PC-9 (cell line): ENCODE measurements at places on chromosomes 3 and 15. TPM values are rescaled to one million over a fixed set of nuclear protein-coding genes. Genes with fewer than 3 reads are reported as not detected.
A peak's percentile ranks its signal among the peaks of the same experiment; 100 is the strongest.

The PPIP5K1 gene
- total RNA-seq, result 50.9 and 62.4 TPM in 2 replicates

DNA sequence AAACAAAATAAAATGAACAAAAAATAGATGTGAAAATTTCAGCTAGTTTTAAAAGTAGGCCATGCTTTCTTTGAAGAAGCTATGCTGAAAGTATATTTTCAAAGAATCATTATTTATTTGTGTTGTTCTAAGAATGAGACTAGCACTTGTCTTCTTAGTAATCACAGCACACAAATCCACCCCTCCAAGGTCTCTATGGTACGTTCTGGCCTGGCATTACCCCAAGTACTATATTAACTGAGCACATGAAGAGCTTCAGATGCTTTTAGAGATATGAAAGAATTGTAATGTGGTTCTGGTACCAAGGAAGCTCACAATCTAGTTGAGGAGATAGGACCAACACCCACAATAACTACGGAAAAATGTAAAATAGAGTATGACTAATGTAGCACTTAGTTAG lies 416.5 kb downstream of the PLCL2 start:
- no peaks in the 10 kb centered on the region for H3K4me1 ChIP-seq
- no peaks in the 10 kb centered on the region for H3K27me3 ChIP-seq
- no peak for DNase-seq
- no peaks in the 10 kb centered on the region for H3K36me3 ChIP-seq
- H3K4me3 ChIP-seq, result no peak overlapping the region
- H3K27ac ChIP-seq, result no peak overlapping the region

DNA sequence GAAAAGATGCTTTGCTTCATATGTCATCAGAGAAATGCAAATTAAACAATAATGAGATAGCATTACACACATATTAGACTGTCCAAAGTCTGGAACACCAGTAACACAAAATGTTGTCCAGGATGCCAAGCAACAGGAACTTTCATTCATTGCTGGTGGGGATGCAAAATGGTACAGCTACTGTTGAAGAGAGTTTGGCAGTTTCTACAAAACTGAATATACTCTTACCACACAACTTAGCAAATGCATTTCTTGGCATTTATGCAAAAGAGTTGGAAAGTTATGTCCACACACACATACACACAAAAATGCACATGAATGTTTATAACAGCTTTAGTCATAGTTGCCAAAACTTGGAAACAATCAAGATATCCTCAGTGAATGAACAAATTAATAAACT lies 195.2 kb upstream of the MME start:
- H3K27me3 ChIP-seq, result no peaks in the 10 kb centered on the region
- H3K36me3 ChIP-seq, result no peaks in the 10 kb centered on the region
- no peak for DNase-seq
- H3K4me3 ChIP-seq, result no peak overlapping the region
- no peaks in the 10 kb centered on the region for H3K4me1 ChIP-seq

GRCh38 chr15:100726070-100726420 lies 123.7 kb downstream of the ASB7 start:
- H3K4me1 ChIP-seq, result peaks cover 58% of the 10 kb centered on the region
- no peaks in the 10 kb centered on the region for H3K36me3 ChIP-seq
- no peak overlapping the region for H3K4me3 ChIP-seq
- DNase-seq, result no peak
- no peak overlapping the region for H3K27ac ChIP-seq
- no peaks in the 10 kb centered on the region for H3K27me3 ChIP-seq

DNA sequence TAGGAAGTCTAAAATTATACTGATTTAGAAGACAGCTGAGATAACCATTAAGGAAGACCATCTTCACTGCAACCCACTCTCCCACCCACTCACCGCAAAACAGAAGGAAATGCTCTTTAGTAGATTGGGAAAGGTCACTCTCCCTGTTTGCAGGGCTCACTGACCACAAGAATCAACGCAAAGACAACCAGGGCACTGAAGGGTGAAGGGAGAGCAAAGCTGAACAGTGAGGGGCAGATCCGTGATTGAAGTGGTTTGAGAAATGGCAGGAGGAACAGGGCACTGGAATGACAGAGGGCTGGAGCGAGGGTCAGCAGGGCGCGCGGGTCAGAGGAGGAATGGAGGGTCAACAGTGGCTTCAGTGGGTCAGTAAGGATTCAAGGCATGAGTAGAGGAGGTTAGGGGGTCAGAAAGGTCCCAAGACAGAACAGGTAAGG lies 520 bp downstream of the MESD start:
- H3K27me3 ChIP-seq, result no peaks in the 10 kb centered on the region
- DNase-seq, result no peak
- no peak overlapping the region for H3K27ac ChIP-seq
- peaks cover 24% of the 10 kb centered on the region for H3K4me1 ChIP-seq
- H3K36me3 ChIP-seq, result no peaks in the 10 kb centered on the region

The PFKFB4 gene
- total RNA-seq, result 11.7 and 13.3 TPM in 2 replicates

The TRPM1 gene
- total RNA-seq, result not detected in 2 replicates

- H3K36me3 ChIP-seq, result no peaks in the 10 kb centered on the region
- no peak for DNase-seq
- H3K4me1 ChIP-seq, result no peaks in the 10 kb centered on the region
- no peaks in the 10 kb centered on the region for H3K27me3 ChIP-seq
- no peak overlapping the region for H3K27ac ChIP-seq
- H3K4me3 ChIP-seq, result no peak overlapping the region
Observed at GRCh38 chr15:64806509-64806908, 18.9 kb downstream of the PIF1 start.

DNA sequence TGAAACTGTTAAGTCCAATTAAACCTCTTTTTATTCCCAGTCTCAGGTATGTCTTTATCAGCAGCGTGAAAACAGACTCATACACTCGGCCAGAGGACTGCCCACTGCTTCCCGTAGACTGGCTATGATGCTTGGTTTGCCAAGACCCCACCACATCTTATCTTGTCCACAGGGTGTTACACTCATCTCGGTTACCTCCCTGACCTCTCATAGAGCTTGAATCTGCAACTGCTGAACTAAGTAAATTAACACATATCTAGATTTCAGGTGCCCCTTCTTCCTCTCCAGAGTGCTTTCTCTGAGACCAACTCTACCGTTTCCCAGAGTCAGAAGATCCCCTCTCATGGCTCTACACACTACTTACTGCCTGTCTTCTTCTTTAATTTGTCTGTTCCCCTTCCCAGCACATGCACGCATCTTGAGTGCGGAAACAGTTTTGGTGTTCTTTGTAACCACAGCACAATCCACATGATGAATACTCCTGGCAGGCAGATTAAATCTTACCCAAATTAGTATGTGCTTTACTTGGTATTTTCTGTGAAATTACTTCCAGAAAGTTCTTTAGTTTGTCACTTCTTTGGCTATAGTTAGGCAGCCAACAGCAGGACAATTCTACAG lies 49.7 kb downstream of the CD200 start:
- DNase-seq, result no peak
- H3K27me3 ChIP-seq, result no peaks in the 10 kb centered on the region
- H3K4me3 ChIP-seq, result no peak overlapping the region
- H3K36me3 ChIP-seq, result no peaks in the 10 kb centered on the region

DNA sequence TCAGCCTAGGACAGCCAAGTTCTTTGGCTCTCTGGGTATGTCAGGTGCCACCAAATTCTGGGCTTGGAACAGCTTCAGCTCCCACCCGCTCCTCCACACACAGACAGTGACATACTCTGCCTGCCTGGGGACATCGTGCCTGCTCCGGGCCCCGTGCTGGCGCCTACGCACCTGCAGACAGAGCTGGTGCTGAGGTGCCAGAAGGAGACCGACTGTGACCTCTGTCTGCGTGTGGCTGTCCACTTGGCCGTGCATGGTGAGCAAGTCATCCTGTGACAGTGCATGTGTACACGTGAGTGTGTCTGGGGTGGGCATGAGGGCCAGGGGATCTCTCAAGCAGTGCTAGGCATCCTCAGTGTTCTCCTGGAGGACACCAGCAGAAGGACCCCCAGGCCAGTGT lies 922 bp downstream of the IL17RC start:
- no peak for DNase-seq
- no peaks in the 10 kb centered on the region for H3K27me3 ChIP-seq
- peaks cover 33% of the 10 kb centered on the region for H3K4me1 ChIP-seq
- H3K27ac ChIP-seq, result no peak overlapping the region
- peak overlapping the region; percentile 70; the same call in 1 of the 2 replicates for H3K4me3 ChIP-seq
- no peaks in the 10 kb centered on the region for H3K36me3 ChIP-seq

DNA sequence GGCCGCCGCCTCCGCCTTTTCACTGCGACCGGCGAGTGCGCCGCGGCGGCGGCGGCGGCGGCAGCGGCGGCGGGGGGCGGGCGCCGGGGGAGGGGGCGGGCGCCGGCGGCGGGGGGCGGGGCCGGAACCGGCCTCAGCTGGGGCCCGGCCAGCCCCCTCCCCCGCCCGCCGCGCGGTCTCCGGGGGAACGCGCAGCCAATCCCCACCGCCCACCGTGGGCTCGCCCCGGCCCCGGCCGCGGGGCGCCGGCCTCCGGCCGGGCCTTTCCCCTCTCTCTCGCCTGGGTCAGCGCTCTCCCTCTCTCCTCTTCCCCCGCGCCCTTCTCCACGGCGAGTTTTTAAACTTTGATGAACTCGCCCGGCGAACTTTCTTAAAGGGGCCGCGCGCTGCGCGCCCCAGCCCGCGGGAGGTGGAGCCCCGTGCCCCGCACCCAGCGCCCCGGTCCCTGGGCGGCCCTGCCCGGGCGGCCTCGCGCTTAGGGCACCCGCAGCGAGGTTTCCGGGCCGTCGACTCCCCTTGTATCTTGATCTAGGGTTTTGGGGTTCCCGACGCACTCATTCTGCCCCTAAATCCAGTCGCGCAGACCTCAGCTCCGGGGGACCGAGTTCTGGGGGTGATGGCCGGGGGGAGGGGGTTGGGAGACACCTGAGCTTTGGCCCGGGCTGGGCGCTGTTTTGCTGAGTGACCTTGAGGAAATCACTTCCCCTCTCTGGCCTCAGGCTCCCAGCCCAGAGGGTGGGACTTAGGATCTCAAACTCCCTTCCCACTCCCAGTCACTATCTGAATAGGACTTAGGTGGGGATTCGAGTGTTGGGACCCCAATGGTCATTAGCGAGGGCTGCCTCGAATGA lies at the start of gene RBPMS2:
Gene RBPMS2 (minus strand): TSS at position 39 of the 851 bp plus-strand sequence. CDS start 270 bp downstream, outside the sequence.
- H3K36me3 ChIP-seq, result no peaks in the 10 kb centered on the region
- peak within 1 kb of the TSS; percentile 55; the same call in 1 of the 2 replicates for H3K4me3 ChIP-seq
- DNase-seq, result no peak
- no peaks in the 10 kb centered on the region for H3K4me1 ChIP-seq
